ENCODE measurements at places on chromosomes 11 and 22.

- DNase-seq = no peak
Measured at GRCh38 chr11:65789230-65790103, 2.6 kb downstream of the OVOL1 start.

GRCh38 chr22:44735518-44736428, 16.6 kb upstream of the ARHGAP8 start:
- DNase-seq = peak; percentile 57

DNA sequence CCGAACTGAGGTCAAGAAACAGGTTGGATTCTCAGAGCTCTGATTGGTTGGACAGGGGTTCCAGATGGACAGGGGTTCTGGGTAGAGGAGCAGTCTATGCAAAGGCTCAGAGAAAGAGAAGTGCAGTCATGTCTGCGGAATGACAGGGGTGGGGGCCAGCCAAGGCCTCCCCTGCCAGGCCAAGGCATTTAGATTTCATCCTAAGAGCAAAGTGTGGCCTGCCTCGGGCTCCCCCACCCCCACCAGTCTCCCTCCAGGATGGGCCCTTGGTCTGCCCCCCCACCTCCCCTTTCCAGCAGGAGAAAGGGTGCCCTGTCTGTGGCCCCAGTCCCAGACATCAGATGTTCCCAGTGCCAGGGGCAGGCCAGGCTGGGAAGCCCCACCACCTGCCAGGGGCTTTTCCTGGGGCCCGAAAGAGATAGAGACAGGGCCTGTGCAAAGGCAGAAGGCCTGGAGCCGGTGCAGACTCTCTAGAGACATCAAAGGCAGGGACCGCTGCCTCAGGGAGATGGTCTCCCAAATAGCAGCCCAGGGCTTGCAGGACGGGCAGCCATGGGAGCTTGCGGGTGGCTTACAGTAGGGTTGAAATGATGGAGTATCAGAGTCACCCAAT, 9.4 kb downstream of the SUSD2 start:
- DNase-seq = no peak

GRCh38 chr22:27352426-27352825, 449.1 kb downstream of the MN1 start:
- DNase-seq = no peak

DNA sequence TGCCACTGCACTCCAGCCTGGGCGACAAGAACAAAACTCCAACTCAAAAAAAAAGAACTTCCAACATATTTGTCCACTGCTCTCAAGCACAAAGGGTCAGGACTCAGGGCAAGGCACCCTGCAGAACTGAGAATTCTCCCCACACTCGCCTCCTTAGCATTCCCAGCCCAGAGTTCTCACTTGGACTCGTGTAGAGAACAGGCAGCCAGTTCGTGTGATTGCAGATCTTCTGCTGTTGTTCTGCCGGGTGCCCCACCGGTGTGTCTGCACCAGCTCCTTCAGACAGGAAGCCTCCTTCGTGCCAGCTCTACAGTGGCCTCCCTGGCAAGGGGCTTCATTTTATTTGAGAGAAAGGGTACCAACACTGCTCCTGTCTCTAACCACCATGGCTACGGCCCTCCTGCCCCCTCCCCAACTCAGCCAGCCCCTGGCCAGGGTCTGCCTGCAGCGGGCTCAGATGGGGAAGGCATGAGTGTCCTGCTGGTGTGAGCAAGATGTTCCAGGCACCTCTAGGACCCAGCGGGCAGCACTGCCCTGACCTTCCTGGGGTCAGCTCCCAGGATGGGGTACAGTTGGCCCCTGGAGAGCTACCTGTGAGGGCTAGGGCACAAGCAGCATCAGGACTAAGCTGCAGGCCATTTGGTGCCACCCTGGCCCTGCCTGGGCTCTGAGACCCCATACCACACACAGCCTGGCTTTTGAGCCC, 19.5 kb upstream of the SCGB1A1 start:
- no peak for DNase-seq

DNA sequence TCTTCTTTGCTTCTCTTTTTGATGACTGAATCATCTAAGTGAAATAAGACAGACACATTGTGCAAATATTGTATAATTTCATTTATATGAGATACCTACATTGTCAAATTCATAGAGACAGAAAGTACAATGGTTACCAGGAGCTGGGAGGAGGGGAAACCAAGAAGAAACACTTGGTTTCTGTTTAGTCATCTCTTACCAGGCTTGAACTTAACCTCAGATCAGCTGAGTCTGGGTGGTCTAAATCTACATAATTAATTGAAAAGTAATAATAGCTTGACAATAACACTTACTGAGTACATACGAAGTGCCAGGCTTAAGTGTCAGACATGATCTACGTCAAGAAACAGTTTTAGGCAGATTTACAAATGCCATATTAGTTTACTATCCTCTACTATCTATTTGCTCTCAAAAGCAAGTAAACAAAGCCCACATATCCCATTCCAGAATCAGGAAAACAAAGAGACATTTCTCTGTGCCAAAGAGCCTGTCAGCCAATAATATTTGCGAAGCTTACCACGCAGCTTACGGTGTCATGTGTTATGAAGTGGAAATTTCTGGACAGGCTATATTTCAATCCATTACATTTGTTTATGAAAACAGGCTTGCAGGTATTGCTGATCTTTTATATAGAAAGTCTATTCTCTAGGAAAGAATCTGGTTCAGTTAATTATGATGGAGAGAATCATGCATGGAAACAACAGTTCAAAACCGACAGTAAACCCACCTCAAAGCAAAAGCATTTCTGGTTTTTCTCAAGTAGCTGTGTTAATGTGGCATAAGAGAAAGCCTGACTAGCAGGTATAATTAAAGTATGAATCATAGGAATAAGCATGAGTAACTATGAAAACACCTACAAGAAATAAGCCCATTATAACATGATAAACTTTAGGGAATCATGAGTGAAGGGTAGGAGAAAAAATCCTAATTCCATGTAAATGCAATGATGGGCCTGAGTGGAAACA, 2.7 kb upstream of the ARHGAP42 start:
- no peak for DNase-seq

GRCh38 chr22:39238561-39238960, 6.2 kb downstream of the PDGFB start:
- DNase-seq = no peak

- no peak for DNase-seq
Measured at GRCh38 chr11:90700789-90701439, 478.1 kb upstream of the CHORDC1 start.

- DNase-seq = peak; percentile 71
Measured at GRCh38 chr11:47259232-47259977, 1.6 kb downstream of the NR1H3 start.

DNA sequence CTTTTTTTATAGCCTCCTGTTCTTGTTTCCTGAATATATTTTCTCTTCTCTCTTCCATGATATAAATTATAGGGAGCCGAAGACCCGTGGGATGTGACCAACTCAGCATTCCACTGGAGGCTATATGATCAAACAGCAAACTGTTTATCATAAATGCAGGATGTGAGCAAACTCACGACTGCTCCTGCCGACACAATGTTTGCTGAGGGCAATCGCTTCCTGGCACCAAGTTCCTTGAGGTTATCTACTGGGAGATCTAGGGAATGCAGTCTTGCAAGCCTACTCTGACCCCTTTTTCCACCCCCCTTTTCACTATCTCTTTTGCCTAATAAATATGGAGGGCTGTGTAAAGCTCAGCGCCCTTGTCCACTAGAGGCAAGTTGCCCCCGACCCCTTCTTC, 13.5 kb upstream of the PLAAT4 start:
- no peak for DNase-seq

DNA sequence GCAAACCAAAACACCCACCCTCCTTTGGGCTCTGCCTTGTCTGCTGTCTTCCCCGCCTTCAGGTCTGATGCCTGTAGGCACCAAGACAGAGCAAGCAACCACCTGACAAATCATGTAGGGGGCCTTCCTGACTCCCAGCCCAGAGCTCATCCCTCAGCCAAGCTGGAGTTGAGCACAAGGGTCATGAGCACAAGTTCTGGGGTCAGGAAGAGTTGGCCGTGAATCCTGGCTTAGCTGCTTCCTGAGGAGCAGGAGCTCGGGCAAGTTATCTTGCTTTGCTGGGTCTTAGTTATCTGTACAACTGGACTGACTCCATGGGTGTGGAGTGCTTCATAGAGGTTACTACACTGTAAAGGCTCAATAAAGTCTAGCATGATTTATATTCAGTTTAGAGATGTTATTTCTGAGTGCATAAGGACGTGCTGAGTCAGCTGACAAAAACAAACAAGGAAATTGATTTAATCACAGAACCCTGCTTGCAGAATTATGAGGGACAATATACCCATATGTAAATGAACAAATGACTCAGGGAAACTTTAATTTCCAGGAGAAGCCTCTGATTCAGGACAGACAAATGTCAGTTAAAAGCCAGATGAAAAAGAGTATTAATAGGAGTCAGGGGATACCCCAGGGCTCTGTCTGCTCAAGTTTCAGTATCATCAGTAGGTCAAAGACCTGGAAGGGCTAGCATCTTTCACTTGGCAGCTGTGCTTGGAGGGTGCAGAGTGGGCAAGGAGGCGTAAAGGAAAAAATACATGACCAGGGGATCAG, 15.0 kb upstream of the APOA1 start:
- DNase-seq = peak; percentile 80

DNA sequence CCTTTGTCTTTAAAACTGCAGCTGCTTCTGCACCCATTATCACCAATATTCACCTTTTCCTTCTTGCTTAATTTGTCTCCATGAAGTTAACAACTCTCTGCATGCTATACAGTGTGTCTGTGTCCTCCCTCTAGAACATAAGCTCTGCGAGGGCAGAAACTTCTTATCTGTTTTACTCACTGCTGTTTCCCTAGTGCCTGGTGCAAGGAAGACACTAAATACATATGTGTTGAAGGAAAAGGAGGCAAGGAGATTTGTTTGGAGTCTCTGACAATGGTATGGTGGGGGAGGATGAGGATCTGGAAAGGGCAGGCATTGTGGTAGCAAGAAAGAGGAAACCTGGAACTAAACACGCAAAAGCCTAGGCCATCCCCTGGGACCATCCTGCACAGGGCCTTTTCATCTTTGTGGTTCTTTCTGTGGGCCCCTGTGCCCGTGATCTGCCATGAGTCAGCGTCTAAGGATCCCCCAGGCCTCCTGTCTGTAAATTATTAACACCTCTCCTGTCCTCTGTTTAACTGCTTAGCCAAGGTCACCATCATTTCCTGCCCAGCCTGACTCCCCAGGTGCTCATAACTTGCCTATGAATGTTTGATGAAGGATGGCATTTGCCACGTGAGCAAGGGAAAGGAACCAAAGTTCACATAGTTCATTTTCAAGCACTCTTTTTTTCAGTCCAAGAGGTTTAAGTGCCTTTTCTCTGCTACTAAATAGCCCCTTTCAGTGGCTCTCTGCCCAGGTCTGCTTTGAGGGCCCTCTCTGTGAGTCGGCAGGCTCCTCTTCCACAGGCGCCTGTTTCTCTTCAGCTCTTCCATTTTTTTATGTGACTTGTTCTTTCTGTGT, 131.1 kb downstream of the RASSF10 start:
- no peak for DNase-seq

DNA sequence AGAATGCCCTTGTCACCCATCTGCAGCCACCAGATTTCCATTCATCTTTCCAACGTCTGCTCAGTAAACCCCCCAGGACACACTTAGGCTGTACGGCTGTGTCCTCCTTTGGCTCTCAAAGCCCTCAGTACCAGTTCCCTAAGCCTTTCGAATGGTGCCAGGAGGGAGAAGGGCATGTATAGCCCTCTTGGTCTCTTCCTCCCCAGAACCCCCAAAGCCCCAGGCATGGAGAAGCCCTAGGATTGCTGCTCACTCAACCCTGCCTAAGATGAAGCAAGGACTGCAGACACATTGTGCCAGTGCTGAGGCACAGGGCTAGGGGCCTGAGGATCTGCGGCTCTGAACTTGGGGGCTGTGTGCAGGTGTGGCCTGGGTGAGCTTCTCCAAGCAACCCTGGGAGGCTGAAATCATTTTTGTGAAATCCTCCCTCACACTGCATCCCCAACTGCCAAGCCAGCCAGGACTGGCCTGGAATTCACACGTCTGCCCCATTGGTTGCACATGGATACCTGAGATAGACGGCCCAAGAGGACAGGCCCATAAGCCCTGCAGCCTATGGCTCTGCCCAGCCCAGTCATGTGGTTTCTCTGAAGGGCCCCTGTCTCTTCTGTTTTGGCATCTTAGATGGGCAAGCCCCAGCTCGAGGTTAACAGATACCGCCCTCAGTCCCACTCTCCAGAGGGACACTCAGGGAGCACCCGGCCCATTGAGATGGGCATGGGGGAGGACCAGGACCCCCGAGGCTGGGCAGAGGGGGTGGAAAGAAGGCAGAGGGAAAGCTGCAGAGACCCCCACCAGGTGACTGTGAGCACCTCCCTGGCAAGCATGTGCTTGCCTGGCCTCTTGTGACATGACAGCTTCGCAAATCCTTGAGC, 34.0 kb downstream of the KCNQ1OT1 start:
- no peak for DNase-seq

DNA sequence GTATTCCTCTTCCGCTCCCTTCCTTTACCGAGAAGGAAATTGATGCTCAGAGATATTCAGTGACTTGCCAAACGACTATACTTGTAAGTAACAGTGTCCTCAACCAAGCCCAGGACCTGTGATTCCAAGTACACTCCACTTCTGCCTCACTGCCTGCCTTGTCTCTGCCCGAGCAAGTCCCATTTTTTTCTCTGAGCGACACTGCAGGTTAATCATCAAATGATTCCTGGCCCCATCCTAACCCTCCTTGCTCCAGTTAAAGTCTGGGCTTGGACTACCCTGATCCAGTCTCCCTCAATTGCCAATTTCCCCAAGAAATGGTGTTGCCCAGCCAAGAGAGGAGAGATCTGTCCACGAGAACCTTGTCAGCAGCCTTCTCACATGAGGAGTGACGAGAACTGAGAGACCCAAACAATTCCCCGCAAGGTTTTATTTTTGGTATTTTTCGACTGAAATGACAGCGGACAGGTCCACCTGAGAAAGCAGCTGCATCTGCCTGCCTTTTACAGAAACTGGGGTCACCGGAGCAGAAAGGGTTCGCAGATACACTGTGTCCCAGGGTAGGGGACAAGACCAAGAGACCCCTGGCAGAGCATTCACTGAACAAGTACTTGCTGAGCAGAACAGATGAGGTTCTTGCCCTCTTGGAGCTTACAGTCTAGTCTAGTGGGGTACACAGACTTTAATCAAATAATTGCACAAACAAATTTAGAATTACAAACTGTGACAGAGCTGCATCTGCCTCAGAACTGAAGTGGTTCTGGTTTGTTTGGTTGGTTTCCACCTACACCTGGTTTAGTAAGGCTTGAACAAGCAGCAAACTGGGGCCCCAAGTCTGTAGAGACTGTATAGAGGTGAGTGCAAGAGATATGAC, 11.4 kb downstream of the POU2AF1 start:
- DNase-seq = no peak

GRCh38 chr11:232783-233565, 3.2 kb downstream of the SIRT3 start:
- DNase-seq = no peak

GRCh38 chr11:116736763-116737162, 36.0 kb downstream of the BUD13 start:
- no peak for DNase-seq

- no peak for DNase-seq
Measured at GRCh38 chr11:9962722-9963121, 298.8 kb downstream of the SWAP70 start.

Data from T47D (cell line).